Stimulated activated CD8-positive, alpha-beta memory T cell treated with anti-CD3 and anti-CD28 coated beads, Interleukin-7, amount 100 ng/mL, for 48 hours (primary cell): ENCODE measurements at places on chromosomes 1 and 21.

DNA sequence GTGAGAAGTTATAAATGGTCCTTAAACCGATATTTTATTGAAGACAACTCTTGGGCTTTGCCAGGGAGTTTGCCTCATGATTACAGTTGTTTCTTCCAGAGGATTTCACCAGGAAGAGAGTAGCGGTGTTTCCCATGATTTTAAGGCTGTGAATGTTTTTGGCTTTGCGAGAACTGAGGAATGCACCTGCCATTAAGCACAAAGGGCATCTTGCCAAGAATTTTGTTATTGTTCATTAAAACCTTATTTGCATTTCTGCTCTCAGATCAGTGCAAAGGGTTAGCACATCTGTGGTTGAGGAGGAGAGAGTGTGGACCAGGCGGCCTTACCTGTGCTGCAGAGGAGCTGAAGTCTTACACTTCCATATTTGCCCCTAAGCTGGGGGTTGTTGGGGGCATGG is 13.8 kb downstream of the CNIH3 start:
- DNase-seq = no peak

DNA sequence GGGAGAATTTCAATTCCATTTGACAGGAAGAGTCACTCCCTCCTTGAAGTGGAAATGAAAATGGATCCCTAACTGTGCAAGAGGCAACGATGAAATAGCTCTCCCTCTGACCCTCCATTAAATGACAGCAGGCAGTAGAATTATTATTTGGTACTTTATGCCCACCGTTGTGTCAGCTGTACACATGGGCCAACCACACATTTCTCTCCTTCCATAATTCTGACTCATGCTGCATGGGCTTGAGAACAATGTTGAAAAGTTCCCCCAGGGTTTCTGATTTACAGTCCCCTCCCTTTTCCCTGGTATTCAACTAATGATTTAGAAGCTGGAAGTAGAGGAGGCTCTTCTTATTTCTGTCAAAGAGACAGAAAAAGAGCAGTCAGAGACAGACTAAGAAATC is 103.5 kb downstream of the RGS7 start:
- no peak for DNase-seq

GRCh38 chr1:7857985-7858384 is 5.1 kb upstream of the UTS2 start:
- DNase-seq = no peak

DNA sequence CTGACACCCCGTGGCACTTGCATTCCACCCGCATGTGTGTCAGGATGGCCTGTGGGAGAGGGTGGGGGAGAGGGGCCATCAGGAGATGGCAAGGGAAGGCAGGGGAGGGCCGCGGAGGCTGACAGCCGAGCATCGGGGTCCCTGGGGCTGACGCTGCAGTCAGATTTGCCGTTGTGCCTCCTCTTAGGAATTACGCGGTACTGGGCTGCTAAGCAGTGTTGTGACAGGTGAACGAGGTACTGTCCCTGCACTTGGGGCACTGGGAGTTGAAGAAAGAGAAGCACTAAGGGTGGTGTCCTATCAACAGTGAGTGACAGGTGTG is 22.5 kb downstream of the WNT4 start:
- no peak for DNase-seq

GRCh38 chr1:56313560-56313959 is 265.8 kb downstream of the PLPP3 start:
- no peak for DNase-seq

DNA sequence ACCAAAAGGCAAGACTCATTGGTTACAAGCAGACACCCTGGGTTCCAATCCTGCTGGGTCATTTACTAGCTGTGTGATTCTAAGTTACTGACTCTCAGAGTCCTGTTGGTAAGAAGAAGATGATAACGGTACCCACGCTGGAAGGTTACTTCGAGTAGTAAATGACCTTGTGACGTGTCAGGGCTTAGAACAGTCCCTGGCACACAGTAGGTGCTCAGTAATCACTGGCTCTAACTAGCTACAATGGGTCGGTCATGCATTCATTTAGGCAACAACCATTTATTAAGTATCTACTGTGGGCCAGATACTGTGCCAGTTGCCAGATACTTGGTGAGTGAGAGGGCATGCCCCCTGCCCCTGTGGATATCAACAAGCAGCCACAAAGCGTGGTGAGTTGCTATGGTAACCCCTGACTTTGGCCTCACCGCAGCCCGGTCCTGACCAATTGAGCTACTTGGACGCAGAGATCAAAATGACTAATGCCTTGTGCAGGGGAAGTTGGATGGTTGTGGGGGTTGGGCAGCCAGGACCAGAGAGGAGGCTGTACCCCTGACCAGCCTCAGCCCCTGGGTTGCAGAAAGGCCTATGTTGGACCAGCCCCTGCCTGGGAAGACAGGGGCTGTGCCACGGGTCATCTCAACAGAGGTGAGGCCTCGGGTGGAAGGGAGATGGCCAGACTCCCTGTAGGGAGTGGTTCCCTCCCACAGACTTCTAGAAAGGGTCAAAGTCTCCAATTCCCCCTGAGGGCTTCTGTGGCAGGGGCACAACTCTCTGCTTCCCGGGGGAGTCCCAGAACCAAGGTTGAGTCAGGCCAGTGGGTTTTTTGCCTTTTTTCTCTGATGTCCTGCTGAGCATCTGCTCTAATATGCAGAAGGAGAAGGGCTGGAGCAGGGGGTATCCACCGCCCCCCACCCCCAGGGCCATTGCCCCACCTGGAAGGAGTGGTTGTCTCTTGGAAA is 16.0 kb downstream of the DHRS3 start:
- DNase-seq = no peak

DNA sequence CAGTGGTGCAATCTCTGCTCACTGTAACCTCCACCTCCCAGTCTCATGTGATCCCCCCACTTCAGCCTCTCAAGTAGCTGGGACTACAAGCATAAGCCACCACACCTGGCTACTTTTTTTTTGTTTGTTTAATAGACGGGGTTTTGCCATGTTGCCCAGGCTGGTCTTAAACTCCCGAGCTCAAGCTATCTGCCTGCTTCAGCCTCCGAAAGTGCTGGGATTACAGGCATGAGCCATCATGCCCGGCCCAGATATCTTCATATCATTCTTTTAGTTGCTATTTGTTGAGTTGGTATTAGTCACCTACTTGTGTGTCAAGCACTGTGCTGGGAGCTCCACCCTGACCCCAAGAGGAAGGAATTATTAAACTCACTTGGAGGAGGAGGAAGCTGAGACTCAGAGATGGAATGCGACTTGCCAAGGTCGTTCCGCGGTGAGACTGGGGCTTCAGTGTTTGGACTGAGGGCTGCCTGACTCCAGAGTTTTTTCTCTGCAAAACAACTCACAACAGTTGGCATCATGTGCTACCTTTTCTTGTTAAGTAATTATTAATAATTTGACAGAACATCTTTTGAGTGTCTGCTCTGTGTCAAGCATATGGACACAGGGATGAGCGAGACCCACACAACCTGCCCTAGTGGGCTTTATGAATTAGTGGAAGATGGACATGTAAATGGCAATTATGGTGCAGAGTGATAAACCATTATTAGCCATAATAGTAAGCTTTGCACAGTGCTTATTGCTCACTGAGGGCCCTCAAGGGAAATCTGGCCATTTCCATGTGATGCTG is 132.0 kb downstream of the FOXD2 start:
- DNase-seq = no peak

DNA sequence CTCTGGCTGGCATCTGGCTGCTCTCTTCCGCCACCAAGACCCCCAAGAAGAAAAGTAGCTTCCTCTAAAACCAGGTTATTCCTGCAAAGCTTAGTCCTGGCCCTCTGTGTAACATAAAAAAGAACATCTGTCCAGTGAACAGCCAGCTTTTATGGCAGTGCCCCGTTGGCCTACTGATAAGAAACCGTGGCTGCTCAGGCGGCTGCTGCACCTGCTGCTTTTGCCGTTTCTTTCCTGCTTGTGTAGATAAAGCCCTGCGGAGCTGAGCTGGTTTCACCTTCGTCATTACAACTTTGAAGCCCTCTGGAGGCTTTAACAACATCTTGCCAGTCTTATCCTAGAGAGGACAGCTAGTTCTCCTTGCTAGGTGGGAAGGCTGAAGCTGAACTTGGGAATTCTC is 20.5 kb downstream of the ELAPOR1 start:
- no peak for DNase-seq

- no peak for DNase-seq
Observed at GRCh38 chr1:195345149-195345548, 1263.1 kb downstream of the KCNT2 start.

DNA sequence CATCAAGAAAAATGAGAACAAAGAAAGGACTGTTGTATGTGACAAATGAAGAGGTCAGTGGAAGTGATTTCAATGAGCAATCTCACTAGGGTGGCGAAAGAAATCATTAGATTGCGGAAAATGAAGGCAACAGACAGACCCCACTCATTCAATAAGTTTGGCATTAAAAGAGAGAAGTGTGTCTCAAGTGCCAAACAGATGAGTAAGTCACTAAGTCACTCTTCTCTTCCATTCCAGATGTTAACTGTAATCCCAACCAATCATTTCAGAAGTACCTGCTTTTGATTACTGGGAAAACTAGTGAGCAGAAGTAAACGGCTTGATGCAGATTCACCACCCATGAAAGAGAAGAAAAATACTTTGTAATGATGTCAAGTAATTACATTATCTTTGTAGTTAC is 144.3 kb upstream of the PRMT6 start:
- no peak for DNase-seq

DNA sequence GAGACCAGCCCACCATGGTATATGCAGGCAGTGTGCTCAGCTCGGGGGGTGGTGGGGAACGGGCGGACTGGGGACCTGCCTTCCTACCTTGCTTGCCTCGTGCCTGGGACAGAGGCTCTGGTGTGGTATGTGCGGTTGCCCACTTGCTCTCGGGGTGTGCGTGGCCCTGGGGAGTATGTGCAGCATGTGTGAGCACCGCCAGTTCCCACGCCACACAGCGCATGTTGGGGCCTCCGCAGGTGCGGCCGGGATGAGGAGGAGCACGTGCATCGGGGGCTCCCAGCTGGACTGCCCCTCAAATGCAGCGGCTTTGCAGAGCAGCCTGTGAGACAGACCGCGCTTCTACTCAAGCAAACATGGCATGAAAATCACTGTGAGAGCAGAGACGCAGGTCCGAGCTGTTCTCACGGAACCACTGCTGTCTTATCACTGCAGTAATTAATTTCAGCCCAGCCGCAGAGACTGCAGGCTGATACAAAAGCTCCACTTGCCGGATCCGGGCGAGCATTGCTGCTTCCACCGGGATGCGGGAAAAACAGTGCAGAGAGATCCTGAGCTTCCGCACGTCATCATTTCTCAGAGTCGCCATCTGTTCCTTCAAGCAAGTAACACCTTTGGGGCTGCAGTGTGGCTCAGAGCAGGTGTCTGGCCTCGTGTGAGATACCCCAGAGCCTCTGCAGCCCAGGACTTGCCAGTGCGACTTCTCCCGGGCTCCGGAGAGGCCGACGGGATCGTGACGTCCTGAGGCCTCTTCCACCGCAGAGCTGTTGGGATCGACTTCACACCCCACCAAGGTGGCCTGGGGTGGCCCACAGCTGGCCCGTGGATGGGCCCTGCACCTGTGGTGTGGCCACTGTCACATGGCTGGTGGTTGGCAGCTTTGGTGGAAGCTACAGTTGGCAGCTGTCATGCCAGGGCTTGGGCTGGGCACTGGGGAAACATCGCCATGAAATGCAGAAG is 92.6 kb upstream of the ACTRT2 start:
- DNase-seq = no peak

DNA sequence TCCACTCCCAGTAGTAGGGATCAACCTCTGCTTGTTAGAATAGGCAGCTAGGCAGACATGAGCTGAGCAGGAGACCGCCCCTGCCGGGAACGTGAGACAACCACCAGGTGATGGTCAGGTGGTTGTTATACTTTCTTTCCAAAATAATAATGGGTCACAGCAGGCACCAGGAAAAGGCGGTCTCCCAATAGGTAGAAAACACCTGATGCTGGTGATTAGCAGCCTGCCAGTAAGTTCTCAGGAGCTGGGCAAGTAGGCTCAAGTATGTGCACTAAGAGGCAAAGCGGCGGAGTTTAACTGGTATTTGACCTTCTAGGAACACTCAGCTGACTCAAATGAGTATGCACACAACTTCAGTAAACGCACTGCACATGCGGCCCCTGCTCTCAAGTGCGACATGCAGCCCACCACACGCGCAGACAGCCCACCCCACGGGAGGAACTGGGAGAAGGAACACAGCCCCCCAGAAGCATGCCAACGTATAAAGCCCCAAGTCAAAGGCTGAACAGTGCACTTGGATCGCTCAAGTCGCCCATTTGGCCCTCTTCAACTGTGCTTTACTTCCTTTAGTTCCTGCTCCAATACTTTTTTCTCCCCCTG is 80.0 kb downstream of the DESI2 start:
- DNase-seq = no peak

GRCh38 chr1:154607106-154607608 is 829 bp downstream of the ADAR start:
- no peak for DNase-seq

- no peak for DNase-seq
Observed at GRCh38 chr1:179127163-179127895, 45.5 kb downstream of the TOR3A start.

DNA sequence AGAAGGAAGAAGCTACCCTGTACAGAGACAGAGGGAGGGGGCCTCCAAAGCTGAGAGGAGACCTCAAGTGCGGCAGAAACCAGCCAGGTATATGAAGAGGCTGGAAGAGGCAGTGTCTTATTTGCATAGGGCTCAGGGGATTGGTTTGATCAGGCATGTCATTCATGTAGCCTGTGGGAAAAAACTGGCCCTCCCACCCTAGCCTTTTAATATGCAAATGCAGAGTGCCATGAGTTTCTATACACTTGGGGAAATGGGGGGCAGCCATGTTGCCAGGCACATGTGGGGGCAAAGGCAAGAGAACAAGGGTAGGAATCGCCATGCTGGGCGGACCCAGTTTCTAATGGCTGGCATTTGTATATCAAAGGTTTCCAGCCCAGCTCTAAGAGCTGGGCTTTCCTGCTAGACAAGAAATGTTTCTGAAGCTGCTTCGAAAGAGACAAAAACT is 172.7 kb downstream of the RASAL2 start:
- no peak for DNase-seq

GRCh38 chr1:163357378-163357777 is 35.6 kb downstream of the NUF2 start:
- DNase-seq = no peak

DNA sequence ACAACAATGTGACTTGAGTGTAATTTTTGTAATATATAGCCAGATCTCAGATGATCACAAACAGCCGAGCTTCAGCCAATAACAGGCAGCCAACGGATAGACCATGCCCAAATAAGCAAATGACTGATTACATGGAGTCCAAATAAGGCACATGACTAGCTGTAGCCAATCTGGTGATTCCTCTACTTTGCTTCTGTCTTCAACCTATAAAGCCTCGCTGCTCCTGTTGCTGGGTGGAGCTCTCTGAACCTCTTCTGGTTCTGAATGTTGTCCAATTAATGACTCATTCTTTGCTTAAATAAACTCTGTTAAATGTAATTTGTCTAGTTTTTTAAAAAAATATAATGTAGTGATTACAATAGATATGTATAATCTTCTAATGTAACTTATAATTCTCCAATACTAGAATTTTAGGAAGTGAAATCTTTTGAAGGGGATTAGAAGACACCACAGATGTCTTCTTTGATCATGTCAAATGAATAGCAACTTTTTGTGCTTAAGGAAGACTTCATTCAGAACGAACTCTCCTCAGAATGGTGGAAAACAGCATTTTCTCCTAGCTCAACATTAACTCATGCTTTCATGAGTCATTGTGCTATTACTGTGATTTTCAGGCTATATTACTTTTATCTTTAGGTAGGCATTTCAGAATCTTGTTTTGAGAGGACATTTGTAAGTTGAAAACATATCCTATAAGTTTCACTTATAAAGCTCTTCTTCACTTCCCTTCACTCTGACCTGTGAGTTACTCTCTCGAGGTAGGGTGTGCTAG is 857.8 kb upstream of the B3GALT2 start:
- DNase-seq = no peak
